Stimulated activated CD8-positive, alpha-beta memory T cell treated with anti-CD3 and anti-CD28 coated beads, Interleukin-4, amount 100 ng/mL, for 1 hour (primary cell): ENCODE measurements at places on chromosomes 1 and 21.

DNA sequence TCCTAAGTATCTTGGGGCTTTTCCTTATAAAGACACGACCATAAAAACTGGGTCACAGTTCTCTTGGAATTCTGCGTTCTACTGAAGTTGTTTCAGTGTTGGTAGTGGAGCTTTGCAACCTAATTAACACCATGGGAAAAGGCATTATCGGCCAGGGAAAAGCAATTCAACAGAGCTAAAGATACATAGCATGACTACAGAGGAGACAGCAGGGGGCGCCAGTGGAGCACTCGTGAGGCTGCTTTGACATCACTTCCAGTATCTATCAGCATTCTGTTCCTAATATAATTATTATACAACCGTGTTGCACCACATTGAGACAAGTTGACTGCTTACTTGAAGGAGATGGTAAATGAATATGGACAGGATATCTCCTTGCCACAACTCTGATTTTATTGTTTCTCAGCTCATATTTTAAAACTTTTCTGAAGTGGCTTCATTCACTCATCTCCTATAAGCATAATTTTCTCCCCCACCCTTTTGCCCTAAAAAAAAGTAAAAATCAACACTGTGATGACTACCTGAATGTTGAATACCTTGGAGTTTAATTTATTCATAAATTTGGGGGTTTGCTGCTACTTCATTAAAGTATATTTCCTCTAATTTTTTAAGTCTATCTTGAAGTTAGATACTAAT, 39.4 kb downstream of the ZP4 start:
- DNase-seq: no peak

DNA sequence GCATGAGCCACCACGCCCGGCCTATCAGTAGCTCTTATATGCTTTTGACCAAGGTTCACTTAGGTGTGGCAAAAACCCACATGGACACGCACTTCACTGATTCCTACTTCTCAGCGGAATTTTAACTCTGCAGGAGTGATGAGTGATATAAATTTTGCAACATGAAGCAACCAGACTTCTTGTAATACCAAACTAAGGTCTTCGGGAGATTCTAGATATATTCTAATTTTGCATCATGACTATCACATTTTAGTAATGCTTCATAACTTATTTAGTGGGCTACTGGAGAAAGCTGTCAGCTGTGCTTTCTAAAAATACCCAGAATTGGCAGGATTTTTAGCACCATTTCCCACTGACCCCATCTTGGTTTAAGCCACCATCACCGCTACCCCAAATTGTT, 27.8 kb downstream of the RHCE start:
- no peak for DNase-seq

DNA sequence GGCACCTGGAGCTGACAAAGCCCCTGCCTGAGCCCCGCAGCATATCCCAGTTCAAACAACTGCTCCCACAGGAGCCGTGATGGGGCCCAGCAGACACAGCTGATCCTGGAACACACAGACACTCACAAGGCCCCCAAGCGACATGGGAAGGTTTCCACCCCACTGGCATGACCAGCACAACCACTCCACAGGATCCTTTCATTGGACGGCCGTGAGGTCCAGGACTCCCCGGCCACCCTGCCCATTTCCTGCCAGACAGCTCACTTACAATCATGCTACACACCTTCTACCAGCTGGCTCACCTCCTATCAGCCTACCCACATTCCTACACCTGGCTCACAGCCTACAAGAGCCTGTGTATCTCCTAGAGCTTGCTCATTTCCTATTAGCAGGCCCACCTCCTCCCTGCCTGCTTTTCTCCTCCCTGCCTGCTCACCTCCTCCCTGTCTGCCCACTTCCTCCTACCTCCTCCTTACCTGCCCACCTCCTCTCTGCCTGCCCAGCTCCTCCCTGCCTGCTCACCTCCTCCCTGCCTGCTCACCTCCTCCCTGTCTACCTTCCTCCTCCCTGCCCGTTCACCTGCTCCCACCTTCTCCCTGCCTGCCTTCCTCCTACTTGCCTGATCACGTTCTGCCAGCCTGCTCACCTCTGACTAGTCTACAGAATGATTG, 73.9 kb downstream of the MATN1 start:
- no peak for DNase-seq

GRCh38 chr1:112524251-112524650, 15.5 kb downstream of the WNT2B start:
- no peak for DNase-seq

DNA sequence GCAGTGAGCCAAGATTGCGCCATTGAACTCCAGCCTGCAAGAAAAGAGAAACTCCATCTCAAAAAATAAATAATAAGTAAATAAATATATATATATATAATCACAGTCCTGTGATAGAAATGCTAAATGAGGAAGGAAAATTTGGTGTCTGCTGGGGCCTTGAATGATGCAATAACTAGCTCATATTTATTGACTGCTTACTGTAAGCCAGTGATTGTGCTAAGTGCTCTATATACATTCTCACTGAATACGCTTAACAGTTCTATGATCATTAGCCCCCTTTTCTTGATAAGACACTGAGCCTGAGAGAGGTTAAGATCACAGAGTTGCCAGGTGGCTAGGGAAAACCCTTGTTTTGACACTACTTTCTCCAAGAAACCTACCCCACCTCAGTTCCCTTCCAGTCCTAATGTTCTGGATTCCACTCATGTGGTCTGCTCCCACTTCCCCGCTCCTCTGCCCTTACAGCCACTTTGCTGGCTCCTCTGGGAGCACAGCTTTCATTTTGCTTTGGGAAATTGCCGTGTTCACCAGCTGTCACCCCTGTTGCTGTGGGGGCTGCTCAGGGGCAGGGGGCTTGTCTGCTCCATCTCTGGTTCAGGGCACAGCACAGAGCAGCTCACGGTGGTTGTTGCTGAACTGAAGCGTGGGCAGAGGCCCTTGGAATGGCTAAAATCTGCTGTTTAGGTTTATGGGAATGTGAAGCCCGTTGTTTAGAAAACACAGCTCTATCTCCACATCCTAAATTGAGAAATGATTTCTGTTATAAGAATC, 2.5 kb upstream of the BMP8A start:
- DNase-seq: no peak

GRCh38 chr21:34181431-34182039, 108.2 kb downstream of the MRPS6 start:
- no peak for DNase-seq

DNA sequence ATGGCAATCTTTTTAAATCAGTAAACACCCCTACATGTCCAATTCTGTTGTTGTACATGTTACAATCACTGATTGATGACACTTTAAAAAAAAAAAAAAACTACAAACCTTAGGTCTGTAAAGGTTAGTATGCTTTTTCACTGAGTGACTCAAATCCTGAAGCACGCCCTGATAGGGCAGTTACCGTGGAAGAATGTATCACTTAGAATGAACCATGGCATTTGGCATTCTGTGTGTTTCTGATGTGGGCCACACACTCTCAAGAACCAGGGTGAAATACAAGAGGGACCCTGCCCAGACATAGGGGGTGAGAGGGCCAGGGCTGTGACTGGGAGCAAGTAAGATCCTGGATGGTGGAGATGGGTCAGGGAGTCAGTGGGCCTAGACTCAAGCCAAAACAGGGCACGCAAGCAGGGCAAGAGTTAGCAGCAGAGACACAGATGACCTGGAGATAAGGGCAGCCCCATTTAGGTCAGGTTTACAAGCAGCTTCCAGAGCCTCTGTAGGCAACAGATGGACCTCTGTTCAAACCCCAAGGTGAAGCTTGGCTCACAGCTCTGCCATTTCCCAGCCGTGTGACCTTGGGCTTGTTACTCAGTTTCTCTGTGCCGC, 47.6 kb upstream of the DMRTB1 start:
- DNase-seq: no peak

GRCh38 chr1:94864821-94865220, 44.7 kb downstream of the SLC44A3 start:
- DNase-seq: no peak

DNA sequence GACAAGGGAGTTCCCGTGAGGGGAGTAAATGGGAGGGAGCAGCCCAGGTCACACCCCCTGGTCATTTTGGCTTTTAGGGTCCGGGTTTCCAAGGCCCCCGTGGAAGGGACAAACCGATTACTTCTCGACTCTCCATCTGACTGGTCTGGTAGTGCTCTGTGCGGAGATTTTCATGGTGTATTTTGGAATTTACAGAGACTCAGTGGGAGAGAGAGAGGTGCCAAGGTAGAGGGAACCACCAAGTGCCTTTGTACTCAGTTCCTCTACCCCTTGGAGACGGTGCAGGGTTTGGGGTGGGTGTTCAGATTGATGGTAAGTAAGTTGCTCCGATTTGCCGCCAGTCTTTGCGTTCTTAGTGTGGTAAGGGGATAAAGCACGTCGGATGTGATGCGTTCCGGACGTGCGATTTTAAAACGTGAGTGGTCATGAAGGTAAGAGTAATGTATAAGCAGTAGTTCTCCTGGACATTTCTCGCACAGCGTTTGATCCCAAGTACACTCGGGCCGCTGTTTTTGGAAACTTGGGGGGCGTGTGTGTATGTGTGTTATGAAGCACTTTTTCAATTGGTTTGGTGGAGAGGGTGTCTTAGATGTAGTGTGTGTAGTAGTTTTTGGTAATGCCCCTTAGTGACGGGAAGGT, 682 bp downstream of the SUCO start:
- no peak for DNase-seq

DNA sequence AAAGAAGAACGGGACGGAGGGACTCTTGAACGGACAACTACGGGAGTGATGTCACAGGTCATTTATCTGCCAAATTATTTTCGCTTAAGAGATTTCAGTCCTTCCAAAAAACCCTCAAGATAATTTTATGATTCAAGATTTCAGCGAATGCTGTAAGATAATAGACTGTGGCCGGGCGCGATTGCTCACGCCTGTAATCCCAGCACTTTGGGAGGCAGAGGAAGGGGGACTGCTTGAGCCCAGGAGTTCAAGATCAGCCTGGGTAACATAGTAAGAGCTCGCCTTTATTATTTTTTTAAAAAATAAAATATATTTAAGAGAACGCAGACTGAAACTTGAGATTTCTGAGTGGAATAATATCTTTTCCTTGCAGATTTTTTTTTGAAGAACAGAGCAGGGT, 609 bp downstream of the RWDD2B start:
- DNase-seq: no peak

DNA sequence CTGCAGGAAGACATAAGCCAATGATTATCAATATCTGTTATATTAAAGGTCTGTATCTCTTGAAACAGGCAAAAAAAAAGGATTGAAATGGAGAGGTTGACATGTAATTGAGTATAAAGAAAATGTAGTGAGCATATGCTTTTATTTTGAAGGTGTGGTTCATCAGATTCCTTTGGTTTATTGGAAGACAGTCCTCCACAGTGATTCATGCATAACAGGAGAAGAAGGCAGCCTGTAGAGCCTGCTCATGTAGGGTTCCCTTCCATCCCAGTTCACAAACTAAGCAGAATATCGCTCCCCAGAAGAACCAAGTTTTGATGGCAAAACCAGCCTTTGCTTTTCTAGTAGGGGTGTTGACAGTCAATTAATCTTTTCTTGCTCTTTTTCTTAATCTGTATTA, 1016.8 kb upstream of the ADGRL4 start:
- no peak for DNase-seq

GRCh38 chr1:247746391-247746935, 1.5 kb downstream of the OR14A2 start:
- no peak for DNase-seq

GRCh38 chr1:180231506-180231921, 1.4 kb downstream of the LHX4 start:
- no peak for DNase-seq

GRCh38 chr1:162384116-162384515, 2.6 kb downstream of the C1orf226 start:
- DNase-seq: no peak

GRCh38 chr1:247542811-247543210, 6.1 kb upstream of the GCSAML start:
- DNase-seq: no peak

- DNase-seq: no peak
Observed at GRCh38 chr1:67316180-67316902, 8.7 kb downstream of the IL12RB2 start.

- no peak for DNase-seq
Observed at GRCh38 chr1:47729685-47730084, 267.5 kb downstream of the TRABD2B start.

GRCh38 chr21:46221664-46222435, 6.7 kb downstream of the LSS start:
- no peak for DNase-seq

DNA sequence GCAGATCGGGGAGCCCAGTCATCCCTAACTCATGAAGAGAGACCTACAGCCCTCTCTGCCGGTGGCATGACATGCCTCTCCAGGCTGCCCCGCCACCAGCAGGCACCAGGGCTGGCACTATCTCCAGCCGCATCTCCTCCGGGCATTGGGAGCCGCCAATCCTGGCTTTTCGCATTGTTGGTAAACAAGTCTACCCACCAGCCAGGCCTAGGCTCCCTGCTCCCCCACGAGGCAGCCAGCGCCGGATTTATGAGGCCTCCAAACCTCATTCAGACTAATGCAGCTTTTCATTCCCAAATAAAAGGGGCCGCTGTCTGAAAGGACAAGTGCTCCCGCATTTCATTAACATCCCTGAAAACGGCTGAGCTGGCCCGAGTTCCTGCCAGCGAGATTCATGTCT, 3.4 kb upstream of the GRIK3 start:
- no peak for DNase-seq

DNA sequence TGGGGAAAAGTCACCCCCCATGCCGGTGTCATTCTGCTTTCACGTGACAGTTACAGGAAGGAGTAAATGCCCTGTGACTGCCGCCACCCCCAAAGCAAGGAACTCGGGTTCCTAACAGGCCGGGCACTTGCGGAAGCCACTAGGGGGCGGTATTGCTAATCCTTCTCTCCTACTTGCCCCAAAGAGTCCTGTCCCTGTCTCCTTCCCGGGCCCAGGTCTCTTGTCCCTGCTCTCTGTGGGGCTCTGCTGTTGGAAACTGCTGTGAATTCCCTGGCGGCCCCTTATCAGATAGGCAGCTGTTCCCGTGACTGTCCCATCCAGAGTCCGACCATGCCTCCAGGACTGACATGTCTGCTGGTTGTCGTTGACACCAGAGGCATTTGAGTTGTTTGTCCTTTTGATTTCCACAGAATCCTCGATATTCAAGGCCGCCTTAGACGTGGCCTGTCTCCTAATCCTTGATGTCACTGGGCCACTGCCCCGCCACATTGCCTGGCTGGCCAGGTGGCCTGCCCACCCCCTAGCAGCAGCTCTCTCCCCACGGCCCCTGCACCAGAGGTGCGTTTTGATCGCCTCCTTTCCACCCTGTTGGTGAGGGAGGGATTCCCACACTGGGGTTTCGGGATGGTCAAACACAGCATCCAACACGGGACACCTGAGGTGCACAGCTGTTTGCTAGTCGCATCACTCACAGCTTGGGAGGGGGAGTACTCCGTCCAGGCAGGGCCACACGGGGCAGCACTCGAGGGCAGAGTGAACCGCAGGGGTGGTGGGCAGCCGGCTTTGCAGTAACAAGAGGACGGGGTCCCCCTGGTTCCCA, 37.3 kb downstream of the CHAF1B start:
- no peak for DNase-seq
